ENCODE measurements at places on chromosomes 2 and 18.
A peak's percentile ranks its signal among the peaks of the same experiment; 100 is the strongest.

- no peak for DNase-seq
These were observed 151.1 kb downstream of the FSHR start for GRCh38 chr2:49003201-49003600.

DNA sequence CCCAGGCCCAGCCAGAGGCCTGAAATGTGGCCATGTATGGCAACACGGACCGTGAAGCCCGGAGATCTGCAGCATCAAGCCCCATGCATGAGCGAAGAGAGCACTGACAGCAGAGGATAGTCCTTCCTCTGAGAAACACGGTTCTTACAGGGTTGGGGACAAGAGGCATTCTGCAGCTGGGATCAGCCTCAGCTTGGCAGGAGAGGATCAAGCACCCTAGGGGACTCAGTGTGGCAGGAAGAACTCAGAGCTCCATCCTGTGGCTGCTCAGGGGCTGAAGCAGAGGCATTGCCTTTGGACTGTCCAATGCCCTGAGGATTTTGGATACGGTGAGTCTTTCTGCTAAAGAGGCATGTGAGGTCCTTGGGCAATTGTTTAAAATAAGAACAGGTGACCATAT, 368.7 kb downstream of the ZNF516 start:
- DNase-seq = peak; percentile 82

DNA sequence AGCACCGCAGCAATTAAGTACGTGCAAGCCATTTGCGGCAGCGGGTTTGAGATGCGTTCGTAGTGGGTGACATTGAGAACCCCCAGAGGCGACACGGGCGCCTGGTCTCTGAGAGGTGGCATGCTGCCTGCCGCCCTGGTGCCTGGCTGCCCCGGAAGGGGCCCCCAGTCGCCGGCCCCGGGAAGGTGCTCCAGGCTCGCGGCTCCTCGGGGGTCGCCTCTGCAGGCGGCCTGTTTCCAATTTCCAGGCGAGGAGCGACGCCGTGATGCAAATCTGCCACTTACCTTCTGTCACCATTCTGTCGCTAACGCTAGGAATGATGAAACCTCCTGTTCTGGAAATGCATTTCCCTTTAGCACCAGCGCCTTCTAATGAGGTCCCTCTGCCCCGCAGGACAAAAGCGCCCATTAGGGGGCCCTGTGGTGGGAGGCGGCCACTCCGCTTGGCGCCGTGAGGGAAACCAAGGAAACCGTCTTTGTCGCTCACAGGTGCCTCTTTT, 13.0 kb downstream of the KIF5C start:
- DNase-seq = peak; percentile 75

- DNase-seq = peak; percentile 16
These were observed 32.0 kb downstream of the MERTK start for GRCh38 chr2:111930409-111930808.

GRCh38 chr18:60563082-60563481, 190.5 kb upstream of the MC4R start:
- no peak for DNase-seq

DNA sequence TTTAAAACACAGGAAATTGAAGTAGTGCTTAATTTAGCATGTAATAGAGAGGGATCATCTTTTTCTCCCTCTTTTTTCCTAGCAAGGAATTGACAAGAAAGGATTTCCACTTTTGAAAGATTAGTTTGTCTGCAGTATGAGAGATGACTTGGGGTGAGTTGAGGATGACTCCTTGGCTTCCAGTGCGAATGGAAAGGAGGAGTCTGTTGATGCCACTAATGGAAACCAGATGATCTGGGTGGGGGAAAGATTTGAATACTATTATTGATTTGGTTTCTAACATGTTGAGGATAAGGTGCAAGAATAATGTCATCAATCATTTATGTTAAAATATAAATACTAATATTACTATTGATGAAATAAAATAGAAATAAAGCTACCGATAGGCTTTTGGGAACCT, 205.4 kb downstream of the PPP1R1C start:
- no peak for DNase-seq

DNA sequence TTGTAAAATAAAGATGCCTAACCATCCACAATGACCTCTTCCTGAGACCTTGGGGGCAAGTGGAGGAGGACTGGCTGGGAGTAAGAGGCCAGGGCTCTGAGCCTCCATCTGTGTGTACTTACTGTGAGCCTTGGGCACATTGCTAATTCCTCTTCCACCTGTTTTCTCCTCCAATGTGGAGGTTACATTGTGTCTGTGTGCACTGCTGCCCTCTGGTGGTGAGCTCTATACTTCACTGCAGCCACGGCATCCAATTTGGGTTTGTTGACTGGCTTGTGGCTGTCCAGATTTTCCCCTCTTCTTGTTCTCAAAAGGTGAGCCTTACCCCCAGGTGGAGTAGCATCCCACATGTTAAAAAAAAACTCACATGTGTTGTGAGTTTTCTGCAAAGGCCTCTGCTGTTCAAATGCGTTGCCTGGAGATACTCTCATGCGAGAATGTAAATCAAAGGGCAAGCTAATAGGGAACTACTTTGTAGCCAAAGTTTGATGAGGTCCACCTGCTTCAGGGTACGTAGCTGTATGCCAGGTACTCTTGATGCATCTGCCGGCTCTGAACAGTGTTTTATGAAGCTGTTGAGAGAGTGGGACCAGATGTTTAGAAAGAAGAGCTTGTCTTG, 80.8 kb downstream of the APOB start:
- DNase-seq = peak; percentile 94

- DNase-seq = peak; percentile 67
These were observed 27.2 kb upstream of the ACYP2 start for GRCh38 chr2:54088191-54088634.

DNA sequence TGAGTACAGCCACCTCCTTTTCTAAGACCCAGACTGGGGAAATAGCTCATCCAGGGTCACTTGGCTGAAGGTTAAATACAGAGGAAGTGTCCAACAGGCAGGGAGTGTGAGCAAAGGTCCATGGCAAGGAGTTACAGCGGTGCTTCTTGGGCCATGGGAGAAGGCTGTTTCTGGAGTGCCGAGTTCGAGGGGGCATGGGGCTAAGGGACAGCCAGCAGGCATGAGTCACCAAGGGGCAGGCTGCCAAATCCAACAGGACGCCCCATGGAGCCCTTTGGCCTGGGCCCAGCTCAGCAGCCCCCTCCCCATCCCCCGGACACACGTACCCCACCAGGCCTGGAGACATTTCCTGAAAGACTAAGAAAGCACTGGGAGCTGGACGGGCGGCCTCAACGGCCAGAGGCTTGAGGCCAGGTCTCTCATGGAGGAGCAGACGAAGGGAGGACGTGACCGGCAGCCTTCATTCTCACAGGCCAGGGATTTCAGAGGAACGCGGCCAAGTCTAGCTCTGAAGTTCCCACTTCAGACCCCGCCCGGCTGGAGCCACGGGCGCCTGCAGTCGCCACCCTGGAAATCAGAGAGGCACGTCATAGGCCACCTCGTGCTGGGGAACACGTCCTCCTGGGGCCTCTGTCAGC, 160.4 kb downstream of the SMAD7 start:
- DNase-seq = peak; percentile 28
